ENCODE measurements at places on chromosomes 16 and 17.
A peak's percentile ranks its signal among the peaks of the same experiment; 100 is the strongest.

- H3K27me3 ChIP-seq = no peaks in the 10 kb centered on the region
- H3K27ac ChIP-seq = no peak overlapping the region
- DNase-seq = peak; percentile 46
- peaks cover 8% of the 10 kb centered on the region for H3K4me1 ChIP-seq
- no peak overlapping the region for H3K4me3 ChIP-seq
Observed at GRCh38 chr16:56789360-56789759, 59.4 kb downstream of the NUP93 start.

DNA sequence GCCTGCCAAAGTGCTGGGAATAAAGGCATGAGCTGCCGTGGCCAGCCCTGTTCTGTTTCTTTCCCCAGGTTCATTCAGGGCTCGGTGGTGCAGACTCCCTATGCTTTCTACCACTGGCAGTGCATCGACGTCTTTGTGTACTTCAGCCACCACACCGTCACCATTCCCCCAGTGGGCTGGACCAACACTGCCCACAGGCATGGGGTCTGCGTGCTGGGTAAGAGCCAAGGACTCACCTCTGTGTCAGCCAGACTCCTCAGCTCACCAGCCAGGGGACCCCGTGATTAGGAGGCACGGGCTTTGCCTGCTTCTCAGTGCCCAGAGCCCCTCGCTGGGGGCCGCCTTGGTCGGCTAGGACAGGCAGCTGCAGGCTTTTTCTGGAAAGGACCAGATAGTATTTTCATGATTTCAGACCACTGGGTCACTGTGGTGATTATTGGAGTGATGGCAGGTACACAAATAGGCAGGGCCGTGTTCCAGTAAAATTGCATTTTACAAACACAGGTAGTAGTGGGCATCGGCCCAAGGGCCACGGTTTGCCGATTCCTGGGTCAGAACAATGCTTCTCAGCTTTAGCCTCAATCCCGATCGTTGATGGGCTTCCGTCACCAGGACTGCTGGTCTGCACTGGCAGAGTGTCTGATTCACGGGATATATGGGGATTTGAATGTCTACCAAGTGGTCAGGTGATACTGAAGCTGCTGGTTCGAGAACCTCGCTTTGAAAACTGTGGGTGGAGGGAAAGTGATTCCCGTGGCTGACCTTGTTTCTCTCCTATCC, 5.0 kb downstream of the ENGASE start:
- no peaks in the 10 kb centered on the region for H3K27me3 ChIP-seq
- H3K36me3 ChIP-seq = peaks cover 11% of the 10 kb centered on the region
- peaks cover 4% of the 10 kb centered on the region for H3K4me1 ChIP-seq
- H3K4me3 ChIP-seq = no peak overlapping the region
- H3K27ac ChIP-seq = no peak overlapping the region
- no peak for DNase-seq

- H3K4me1 ChIP-seq = peaks cover 7% of the 10 kb centered on the region
- peak overlapping the region; percentile 62 for H3K4me3 ChIP-seq
- peak overlapping the region; percentile 78 for H3K27ac ChIP-seq
- H3K36me3 ChIP-seq = peaks cover 4% of the 10 kb centered on the region
Observed at GRCh38 chr17:76556765-76557367, 17.0 kb downstream of the PRCD start.

DNA sequence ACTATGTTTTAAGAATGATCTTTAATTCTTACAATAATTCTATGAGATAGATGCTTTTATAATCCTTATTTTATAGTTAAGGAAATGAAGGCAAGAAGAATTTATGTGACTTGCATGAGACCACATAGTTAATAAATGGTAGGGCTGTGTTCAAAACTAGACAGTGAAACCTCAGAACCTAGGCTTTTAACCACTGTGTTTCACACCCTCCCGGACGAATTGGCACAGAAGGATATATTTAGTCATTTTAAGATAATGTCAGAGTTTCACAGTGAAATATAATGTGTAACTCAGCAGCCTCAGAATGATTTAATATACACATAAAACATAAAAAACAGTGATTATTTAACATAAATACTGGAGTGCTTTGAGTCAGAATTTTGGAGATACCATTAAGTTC, 57.0 kb downstream of the NSRP1 start:
- DNase-seq = no peak
- no peak overlapping the region for H3K27ac ChIP-seq
- no peak overlapping the region for H3K4me3 ChIP-seq
- no peaks in the 10 kb centered on the region for H3K27me3 ChIP-seq
- H3K4me1 ChIP-seq = no peaks in the 10 kb centered on the region

DNA sequence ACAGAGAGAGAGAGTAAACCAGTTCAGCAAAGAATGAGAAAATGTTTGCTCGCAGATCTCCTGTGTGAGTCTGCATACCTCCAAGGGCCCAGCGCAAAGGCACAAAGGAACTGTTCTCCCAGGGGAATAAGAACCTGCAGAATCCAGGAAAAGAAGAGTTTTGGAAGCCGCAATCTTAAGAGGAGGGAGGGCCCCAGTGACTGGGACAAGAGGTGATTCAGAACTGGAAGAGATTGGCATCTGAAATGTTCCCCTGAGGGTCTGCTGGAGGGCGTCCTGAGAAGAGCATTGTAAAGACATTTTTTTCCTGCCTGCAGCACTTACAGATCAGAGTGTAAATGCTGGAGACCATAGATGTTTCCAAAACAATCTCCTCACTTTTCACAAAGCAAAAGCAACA, 6.1 kb downstream of the ATMIN start:
- peaks cover 17% of the 10 kb centered on the region for H3K4me1 ChIP-seq
- peaks cover 32% of the 10 kb centered on the region for H3K36me3 ChIP-seq
- H3K27me3 ChIP-seq = no peaks in the 10 kb centered on the region
- DNase-seq = peak; percentile 91
- peak overlapping the region; percentile 85 for H3K27ac ChIP-seq
- no peak overlapping the region for H3K4me3 ChIP-seq

DNA sequence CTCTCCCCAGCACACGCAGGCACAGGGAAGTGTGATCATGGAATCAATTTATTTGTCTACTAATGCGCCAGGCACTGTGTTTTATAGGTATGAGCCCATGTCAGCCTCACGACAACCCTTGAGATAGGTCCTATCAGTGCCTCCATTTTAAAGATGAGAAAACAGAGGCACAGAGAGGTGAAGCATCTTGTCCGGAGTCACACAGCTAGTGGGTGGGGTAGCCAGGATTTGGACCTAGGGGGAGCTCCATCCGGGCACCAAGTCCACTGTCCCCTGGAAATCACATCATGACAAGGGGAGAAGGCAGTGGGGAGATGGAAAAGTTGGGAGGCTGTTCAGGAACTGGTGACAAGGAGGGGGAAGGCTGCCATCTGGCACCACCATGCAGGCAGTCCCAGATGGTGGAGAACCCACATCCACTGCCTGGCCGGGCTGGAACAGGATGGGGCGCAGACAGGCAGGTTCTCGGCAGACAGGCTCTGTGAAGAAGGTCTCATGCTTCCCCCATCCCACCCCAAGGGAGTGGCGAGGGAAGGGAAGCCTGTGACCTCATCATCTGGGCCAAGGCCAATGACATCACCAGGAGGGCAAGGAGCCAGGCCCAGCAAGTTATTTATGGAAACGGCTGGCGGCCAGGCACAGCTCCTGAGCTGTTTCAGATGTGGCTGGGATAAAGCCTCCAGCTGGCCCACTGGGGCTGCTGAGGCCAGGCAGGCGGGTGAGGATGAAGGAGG, 126.0 kb upstream of the SDK2 start:
- no peaks in the 10 kb centered on the region for H3K36me3 ChIP-seq
- no peak for DNase-seq
- peak overlapping the region; percentile 17 for H3K4me3 ChIP-seq
- no peaks in the 10 kb centered on the region for H3K4me1 ChIP-seq

GRCh38 chr16:4176906-4177417, 60.7 kb upstream of the ADCY9 start:
- H3K27ac ChIP-seq = no peak overlapping the region
- no peaks in the 10 kb centered on the region for H3K36me3 ChIP-seq
- H3K4me3 ChIP-seq = no peak overlapping the region
- H3K27me3 ChIP-seq = no peaks in the 10 kb centered on the region

DNA sequence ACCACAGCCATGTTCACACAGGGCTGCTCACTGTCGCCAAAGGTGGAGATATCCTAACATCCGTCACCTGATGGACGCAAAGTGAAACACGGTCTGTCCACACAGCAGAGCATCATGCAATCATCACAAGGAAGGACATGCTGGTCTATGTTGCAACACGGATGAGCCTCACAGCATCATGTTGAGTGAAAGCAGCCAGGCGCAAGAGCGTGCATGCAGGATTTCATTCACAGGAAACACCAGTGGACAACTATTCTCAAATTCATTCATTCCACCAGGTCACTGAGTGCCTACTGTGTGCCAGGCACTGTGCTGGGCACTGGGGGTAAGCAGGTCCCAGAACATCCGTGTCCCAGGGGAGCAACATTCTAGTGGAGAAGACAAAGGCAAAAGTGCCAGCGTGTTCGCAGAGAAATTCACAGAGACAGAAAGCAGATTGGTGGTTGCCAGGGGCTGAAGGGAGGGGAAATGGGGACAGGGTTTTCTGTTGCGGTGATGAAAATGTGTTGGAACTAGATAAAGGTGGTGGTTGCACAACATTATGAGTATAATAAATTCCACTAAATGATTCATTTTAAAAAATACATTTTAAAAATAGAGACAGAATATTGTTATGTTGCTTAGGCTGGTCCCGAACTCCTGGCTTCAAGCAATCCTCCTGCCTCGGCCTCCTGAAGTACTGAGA, 22.7 kb upstream of the KCNJ12 start:
- H3K27me3 ChIP-seq = no peaks in the 10 kb centered on the region
- H3K4me3 ChIP-seq = no peak overlapping the region
- no peaks in the 10 kb centered on the region for H3K36me3 ChIP-seq
- no peak overlapping the region for H3K27ac ChIP-seq

GRCh38 chr17:55634702-55635101, 88.0 kb downstream of the TMEM100 start:
- peaks cover 6% of the 10 kb centered on the region for H3K4me1 ChIP-seq
- no peak for DNase-seq
- no peak overlapping the region for H3K4me3 ChIP-seq
- H3K36me3 ChIP-seq = no peaks in the 10 kb centered on the region

DNA sequence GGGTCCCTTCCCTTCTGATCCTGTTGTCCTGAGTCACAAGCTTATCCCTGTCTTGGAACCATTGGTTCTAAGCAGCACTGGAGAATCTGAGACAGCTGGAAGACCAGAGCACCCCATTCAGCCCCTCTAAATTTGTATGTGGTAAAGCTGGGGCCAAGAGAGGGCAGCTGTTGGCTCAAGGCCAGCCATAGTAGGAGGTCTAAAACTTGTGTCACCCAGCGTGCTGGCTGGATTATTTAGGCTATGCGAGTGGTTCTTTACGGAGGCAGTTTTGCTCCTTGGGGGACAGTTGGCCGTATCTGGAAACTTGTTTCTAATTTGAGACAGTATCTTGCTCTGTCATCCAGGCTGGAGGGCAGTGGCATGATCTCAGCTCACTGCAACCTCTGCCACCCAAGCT, 69.6 kb upstream of the GSE1 start:
- no peaks in the 10 kb centered on the region for H3K27me3 ChIP-seq
- H3K4me1 ChIP-seq = peaks cover 9% of the 10 kb centered on the region
- H3K4me3 ChIP-seq = no peak overlapping the region
- peaks cover 3% of the 10 kb centered on the region for H3K36me3 ChIP-seq
- DNase-seq = no peak
- no peak overlapping the region for H3K27ac ChIP-seq

DNA sequence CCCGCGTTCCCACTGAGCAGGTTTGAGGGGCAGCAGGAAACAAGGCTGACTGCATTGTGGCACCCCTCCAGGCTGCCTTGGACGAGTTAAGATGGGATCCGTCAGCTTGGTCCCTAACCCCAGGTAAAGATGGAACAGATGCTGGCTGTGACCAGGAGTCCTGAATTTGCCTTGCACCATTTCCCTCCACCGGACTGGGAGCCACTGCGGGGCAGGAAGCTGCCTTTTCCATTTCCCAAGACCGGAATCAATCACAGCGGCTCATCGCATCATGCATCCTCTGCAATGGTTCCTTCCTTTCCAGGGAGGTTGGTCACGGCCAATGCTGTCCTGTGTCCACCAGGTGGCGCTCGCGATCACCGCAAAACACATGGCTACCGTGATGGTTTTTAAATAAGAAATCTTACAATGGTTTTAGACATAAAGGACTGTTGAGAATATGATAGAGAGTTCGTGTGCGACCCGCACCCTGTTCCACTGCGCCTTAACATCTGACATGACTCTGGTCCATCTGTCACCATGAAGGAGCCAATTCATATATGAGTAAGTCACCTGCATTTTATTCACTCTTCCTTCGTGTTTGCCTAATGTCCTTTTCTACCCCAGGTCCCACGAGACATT, 6.8 kb upstream of the MEAK7 start:
- no peaks in the 10 kb centered on the region for H3K36me3 ChIP-seq
- peaks cover 5% of the 10 kb centered on the region for H3K4me1 ChIP-seq
- H3K27me3 ChIP-seq = no peaks in the 10 kb centered on the region
- H3K4me3 ChIP-seq = no peak overlapping the region

GRCh38 chr17:62678214-62678919, 50.9 kb downstream of the MRC2 start:
- no peak overlapping the region for H3K27ac ChIP-seq
- no peaks in the 10 kb centered on the region for H3K4me1 ChIP-seq
- H3K4me3 ChIP-seq = no peak overlapping the region
- no peaks in the 10 kb centered on the region for H3K27me3 ChIP-seq

DNA sequence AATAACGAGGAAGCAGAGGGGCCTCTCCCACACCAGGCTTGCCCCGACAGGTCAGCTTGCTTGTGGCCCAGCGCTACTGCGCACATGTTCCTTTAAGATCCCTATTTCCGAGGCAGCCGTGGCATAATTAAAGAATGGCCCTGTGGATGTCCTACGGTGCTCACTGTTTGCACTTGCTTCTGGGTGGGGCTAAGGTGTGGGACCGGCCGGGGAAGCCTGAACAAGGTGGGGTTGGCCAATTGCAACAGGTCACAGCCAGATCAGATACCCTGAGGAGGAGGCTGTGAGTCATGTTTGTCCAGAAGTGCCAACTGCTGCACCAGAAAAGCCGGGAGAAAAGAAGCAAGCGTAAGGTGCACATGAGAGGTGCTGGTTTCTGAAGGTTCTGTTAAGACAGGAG, 158.5 kb upstream of the CACNG5 start:
- H3K36me3 ChIP-seq = no peaks in the 10 kb centered on the region
- H3K27ac ChIP-seq = no peak overlapping the region
- H3K27me3 ChIP-seq = no peaks in the 10 kb centered on the region
- DNase-seq = peak; percentile 40

DNA sequence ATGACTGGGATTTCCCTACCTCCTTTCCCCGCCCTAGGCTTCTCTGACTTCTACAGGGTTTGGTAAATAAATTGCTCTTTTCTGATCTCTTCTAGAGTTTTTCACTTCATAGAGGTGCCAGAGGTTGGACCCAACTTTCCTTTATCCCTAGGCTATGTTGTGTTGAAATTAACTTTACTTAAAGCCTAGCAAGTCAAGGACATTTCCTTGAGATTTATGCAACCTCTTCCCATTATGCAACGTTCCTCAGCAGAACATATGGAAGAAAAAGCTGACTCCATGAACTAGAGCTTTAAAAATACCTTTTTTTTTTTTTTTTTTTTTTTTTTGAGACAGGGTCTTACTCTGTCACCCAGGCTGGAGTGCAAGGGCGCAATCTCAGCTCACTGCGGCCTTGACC, 15.5 kb downstream of the MPO start:
- H3K27ac ChIP-seq = no peak overlapping the region
- no peak overlapping the region for H3K4me3 ChIP-seq
- DNase-seq = no peak
- no peaks in the 10 kb centered on the region for H3K36me3 ChIP-seq
- no peaks in the 10 kb centered on the region for H3K4me1 ChIP-seq

- DNase-seq = no peak
- no peaks in the 10 kb centered on the region for H3K27me3 ChIP-seq
- no peak overlapping the region for H3K4me3 ChIP-seq
- H3K36me3 ChIP-seq = peaks cover 21% of the 10 kb centered on the region
- H3K27ac ChIP-seq = no peak overlapping the region
- H3K4me1 ChIP-seq = no peaks in the 10 kb centered on the region
Observed at GRCh38 chr17:75889454-75889853, 7.3 kb downstream of the TRIM65 start.

GRCh38 chr16:88699180-88699579, 7.0 kb downstream of the RNF166 start:
- no peak overlapping the region for H3K4me3 ChIP-seq
- H3K27ac ChIP-seq = no peak overlapping the region
- DNase-seq = no peak
- H3K36me3 ChIP-seq = peaks cover 27% of the 10 kb centered on the region

Measured in trophoblast cell (in vitro differentiated cells and primary cell).